Bronchial epithelial cell (primary cell): ENCODE measurements at places on chromosomes 7 and 10. TPM values are rescaled to one million over a fixed set of nuclear protein-coding genes. Genes with fewer than 3 reads are reported as not detected.

DNA sequence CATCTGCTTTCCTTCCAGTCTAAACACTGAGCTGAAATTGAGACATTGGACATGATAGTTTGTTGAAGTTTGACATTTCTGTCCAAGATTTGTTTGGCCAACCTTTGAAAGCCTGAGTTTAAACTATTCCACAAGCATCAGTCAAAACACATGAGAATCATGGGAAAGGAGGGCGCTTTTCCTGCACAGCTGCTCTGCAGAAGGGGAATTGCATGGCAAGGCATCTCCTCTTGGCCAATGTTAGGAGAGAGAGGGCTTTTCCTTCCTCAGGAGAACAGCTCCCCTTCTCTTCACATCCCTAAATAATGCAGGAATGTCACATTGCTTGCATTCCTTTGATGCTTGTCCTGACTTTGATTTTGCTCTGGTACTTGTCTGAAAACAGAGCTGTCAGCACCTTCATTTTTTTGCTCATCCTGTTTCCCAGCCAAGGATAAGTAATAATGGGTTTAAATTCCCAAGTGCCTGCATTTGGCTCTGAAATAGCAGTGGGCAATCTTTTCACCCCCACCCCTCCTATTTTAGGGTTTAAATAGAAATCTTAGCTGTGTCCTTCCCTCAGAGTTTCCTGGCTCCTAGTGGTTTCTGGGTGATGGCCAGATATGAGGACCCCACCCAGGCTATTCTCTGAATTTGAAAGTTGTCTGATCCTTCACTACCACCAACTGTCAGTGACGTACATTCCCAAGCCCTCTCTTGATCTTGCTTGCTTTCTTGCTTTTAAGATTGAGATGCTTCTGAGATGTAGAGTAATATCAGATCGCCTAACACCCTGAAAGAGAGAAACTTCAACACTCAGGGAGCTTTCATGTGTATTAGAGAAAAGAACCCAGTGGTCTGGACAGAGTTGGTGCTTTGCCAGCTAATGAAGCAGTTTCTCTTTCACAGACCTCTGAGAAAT is 75.2 kb upstream of the NPVF start:
- no peak for DNase-seq

DNA sequence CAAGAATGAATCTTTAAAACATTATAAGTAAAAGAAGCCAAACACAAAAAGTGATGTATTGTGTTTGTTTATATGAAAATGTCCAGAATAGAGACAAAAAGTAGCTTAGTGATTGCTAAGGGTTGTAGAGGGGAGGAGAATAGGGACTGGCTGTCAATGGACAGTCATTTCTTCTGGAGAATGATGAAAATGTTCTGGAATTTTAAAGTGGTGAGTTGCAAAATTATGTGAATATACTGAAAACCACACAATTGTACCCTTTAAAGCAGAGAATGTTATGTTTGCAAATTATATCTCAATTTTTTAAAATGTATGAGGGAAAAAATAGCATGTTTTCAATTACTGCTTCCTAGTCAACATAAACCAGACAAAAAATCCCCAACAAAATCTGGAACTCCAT is 174.2 kb downstream of the KMT2E start:
- no peak for DNase-seq

Gene ECHDC3
- total RNA-seq, result 1.6 and 10.0 TPM in 2 replicates

Gene LIPJ
- total RNA-seq, result not detected in 2 replicates

- DNase-seq, result no peak
Observed at GRCh38 chr7:131781-132482, 60.4 kb upstream of the FAM20C start.

Gene BTBD16
- 0.13 and 0.26 TPM in 2 replicates for total RNA-seq
